ENCODE measurements at places on chromosomes 6 and 20.

GRCh38 chr6:40437631-40438030 lies 149.5 kb downstream of the LRFN2 start:
- no peak for DNase-seq

DNA sequence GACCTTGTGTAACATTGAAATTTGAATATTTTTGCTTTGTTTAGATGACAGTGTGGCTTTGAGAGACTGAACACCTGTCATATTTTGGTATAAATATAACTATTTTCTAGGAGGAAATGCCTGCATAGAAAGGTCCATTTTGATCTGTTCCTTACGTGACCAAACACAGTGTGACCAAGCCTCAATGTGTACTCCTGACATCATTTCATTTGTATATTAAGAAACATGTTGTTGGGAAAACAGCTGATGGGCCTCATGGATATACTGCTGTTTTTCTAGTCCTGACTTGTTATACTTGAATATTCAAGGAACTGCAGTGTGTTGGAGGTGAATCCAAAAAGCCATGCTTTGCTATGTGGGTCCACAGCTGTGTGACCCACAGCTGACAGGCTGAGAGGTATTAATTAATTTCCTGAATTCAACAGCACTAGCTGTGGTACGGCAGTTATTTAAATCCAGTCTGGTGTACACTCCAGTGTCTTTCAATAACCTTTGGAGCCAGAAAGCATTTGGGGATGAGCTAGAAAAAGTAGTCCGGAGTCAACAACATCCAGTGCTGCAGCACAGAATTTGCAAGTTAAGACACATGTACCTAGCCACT lies 18.9 kb downstream of the NCOA7 start:
- no peak for DNase-seq

GRCh38 chr6:27893836-27894807 lies 18.1 kb downstream of the OR2B2 start:
- DNase-seq: peak; percentile 74

DNA sequence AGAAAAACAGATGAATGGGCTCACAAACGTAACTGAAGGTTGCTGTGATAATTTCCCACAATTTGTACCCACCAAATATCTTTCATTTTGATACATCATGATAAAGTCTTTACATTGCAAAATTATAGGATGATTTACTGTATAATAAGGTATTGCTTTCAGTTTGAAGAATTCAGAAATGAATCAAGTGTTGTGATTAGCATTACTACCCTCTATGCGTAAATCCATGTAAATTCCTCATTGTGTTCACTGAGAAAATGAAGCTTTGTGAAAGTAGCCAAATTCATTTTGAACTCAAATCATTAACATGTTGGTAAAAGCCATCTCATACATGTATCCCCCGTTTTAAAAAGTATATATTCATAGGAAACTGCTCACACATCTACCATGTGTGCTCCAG lies 379.4 kb downstream of the ESR1 start:
- DNase-seq: no peak

GRCh38 chr6:112286010-112286409 lies 31.6 kb upstream of the LAMA4 start:
- DNase-seq: peak; percentile 56

GRCh38 chr6:117142995-117143394 lies 122.4 kb upstream of the VGLL2 start:
- no peak for DNase-seq

DNA sequence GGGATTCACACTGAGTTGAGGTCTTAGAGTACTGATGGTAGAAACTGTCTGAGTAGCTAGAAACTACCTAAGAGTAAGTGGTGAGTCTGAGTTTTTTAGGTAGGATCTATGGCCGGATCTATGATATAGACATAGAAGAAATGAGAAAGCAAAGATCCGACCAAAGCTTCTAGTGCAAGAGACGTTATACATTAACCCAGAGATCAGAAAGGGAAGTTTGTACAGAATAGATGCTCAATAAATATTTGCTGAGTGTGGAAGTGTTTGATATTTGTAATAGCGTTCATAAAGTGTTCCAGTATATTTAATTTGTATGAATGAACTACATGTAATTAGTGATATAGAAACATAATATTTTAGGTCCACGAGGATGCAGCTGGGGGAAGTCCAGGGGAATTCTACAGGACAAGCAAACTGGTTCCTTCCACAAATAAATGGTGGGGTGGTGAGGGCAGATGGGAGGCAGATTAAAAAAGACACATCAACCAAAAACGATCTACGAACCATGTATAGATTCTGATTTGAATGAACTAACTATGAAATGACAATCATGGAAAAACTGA lies 31.9 kb upstream of the JARID2 start:
- no peak for DNase-seq

- no peak for DNase-seq
These were observed 2.6 kb downstream of the TDRD6 start for GRCh38 chr6:46690141-46690755.

DNA sequence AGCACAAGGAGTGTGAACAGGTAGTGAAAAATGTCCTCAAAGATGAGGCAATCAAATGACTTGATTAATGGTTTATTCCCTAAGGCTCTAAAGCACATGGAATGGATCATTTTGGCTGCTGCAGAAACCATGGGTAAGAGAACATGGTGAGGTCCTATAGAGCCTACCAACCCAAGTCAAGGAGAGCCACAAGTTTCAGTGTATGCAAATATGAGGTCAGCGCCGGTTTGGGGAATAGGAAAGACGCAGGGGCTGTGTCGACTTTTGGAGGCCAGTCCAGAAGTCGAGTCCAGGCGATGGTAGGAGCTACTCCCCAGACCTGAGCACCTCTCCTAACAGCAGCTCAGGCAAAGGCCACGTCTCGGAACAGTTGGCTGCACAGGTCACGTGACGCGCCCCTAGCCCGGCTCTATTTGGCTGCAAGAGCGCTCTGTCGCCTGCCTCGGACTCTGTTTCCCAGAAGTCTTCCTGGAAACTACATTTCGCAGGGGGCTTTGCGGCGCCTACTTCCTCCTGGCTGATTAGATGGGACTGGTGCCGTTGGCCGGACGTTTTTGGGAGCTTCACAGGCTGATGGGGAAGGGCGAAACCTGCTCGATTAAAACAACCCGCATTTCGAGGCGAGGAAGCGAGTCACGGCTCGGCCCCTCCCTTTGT lies 74.4 kb upstream of the CHD6 start:
- peak; percentile 60 for DNase-seq

DNA sequence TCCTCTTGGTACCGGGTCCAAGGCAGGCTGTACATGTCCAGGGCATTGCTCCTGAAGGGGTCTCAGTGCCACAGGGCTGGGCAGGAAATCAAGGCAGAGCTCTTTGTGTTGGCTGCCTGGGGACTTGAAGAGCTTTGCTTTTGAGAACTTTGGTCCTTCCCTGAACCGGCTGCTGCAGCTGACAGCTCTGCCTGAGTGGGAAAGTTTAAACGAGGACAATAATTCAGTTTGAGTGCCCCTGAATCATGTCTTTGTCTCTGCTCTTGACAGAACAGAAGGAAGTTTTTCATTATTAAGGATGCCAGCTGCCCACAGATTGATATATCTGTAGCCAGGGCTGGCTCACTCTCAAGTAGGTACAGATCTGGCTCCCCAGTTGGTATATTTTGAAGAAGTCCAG lies 56.1 kb downstream of the ANKRD6 start:
- no peak for DNase-seq

- DNase-seq: no peak
These were observed 395.2 kb downstream of the PAX1 start for GRCh38 chr20:22100686-22101085.

DNA sequence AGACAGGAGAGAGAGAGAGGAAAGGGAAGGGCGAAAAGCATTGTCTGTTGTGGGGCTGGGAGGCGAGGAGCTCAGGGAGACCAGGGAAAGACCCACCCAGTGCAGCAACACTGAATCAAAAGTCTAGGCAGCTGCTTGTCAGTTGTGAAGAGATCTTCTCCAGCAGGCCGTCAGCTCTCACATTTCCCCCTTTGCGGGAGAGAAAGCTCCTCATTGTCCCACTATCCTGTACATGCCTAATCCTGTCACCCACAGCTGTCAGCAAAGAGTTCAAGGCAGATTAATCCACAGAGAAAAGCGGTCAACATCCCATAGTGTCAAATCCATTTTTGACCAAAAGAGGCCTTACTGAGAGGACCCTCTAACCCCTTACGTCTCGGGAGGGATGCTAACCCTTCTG lies 27.3 kb downstream of the RNF182 start:
- DNase-seq: no peak

GRCh38 chr20:57611586-57612311 lies 8.5 kb downstream of the ZBP1 start:
- no peak for DNase-seq

DNA sequence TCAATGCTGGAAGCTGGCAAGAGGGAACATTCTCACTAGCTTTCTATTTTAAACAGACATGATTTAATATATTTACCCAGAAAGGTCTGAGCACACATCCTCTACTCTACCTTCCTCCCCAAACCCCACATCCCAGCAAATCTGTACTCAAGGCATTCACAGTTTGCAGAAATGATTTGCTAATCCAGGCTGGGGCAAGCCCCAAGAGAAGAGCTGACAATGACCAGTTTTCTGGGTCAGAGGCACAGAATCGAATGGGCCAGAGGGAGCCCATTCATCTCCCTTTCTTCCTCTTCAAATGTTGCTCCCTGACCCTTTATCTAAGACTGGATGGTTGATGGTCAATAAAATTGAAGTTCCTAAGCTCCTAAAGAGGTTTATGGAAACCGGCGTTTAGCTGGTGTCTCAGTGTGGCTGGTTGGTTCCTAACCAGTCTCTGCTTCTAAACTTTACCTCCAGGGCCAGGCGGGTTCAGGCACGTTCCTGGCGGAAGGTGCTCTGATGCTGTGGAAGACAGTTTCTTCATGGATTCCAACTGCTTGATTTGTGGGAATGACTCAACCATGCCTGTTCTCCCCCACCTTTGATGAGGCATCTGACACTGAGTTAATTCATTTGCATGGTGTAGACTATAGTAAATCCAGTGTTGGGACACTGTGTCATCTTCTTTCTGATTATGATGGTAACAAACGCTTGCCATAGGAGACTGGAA lies 96.4 kb upstream of the IYD start:
- no peak for DNase-seq

DNA sequence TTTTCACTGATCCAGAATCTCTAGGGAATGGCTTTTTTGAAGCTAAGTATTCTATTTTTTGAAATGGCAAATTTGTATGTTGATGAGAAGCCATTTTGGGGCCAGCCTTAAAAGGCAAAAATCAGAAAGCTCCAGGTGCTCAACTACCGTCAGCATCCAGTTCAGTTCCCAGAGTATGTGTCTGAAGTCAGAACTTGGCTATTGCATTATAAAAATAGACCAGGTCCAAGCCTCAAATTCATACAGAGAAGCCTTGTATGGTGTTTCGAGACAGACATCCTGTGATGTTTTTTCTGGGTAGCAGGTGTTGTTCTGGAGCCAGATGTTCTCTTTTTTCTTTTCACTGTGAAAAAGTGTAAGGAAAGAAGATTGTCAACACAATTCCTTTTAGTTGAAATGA lies 68.2 kb downstream of the CCN2 start:
- DNase-seq: no peak

DNA sequence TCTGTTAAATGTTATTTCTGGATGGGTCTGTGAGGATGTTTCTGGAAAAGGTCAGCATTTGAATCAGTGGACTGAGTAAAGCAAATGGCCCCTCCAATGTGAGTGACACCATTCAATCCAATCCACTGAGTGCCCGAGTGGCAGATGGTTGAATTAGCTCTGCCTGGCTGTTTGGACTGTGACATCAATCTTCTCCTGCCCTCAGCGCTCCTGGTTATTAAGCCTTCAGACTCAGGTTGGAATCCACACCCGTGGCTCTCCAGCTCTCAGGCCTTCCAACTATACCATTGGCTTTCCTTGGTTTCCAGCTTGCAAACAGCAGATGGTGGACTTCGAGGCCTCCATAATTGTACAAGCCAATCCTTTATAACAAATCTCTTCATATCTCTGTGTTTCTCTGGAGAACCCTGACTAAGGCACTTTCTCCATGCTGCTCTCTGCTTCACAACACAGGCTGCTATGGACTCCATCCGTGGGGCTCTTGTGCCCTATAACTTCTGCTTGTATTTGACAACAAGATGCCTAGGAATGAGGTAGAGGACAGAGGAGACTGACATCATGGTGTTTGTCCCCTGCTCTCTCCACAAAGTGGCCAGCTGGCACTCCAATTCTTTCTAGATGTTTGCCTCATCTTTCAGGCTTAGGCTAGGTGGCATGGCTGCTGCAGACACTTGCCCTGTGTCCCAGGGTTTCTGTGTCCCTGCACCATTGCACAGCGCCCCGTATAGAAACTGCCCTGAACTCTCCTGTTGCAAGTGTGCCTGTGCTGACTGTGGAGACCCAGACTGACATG lies 4.8 kb upstream of the CSTL1 start:
- no peak for DNase-seq

DNA sequence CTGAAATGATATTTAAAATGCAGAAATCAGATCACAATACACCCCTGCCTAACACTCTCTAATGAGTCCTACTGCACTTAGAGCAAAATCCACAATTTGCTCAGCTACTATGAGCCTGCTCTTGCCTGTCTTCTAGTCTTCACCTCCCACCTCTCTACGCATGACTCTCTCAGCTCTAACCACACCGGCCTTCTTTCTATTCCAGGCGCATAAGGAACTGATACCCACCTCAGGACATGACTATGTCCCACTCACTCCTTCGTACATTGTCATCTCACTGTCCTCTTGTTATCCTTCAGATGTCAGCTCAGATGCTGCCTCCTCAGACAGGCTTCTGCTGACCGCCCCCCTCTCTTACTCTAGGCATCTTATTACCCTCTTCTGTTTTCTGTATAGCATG lies 201.0 kb upstream of the FLRT3 start:
- DNase-seq: no peak

DNA sequence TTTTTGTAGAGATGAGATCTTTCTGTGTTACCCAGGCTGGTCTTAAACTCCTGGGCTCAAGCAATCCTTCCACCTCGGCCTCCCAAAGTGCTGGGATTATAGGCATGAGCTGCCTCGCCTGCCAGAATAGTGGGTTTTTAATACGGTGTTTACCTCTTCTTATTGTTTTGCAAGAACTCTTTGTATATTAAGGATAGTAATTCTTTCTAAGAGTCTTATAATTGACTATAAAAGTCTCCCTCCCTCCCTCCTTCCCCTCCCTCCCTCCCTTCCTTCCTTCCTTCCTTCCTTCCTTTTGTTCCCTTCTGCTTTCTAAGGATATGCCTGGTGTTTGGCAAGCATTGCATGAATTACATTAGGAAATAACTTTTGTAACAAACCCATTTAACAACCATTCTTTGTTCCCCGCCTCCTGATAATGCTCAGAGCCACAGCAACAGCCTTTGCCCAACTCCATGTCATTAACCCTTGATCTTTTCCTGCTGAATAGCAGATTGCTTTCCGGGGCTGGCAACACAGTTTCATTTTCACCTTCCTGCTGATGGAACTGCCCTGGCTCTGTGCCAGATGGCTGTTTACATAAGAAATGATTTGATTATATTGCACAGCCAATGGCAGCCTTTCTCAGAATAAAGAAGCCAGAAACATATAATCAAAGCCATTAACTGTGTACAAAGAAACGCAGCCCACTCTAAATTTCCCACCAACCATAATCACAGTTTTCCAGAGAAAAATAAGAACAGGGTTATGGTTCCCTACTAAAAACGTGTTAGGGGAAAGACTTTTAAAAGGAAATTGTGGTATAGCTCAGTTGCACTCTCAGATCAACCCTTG lies 143.7 kb upstream of the PTPN1 start:
- no peak for DNase-seq
